ENCODE measurements at places on chromosomes 12 and 14.

DNA sequence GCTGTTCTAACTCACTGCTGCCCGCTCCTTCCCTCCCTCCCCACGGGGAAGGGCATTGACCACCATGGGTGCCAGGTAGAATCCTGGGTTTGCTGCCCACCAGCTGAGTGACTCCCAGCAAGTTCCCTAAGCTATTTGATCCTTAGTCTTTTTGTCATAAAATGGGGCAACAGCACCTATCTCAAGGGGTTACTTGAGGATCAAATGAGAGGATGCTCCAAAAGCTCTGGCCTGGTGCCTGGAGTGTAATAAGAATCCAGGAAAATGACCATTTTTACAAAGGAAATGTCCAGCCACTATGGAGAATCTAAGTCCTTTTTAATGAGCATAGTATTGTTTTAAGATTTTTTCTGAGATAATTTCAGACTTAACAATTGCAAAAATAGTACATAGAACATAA lies 61.4 kb upstream of the CMKLR1 start:
- H3K36me3 ChIP-seq: no peaks in the 10 kb centered on the region
- peaks cover 2% of the 10 kb centered on the region for H3K27me3 ChIP-seq
- no peak overlapping the region for H3K27ac ChIP-seq
- no peak overlapping the region for H3K4me3 ChIP-seq

DNA sequence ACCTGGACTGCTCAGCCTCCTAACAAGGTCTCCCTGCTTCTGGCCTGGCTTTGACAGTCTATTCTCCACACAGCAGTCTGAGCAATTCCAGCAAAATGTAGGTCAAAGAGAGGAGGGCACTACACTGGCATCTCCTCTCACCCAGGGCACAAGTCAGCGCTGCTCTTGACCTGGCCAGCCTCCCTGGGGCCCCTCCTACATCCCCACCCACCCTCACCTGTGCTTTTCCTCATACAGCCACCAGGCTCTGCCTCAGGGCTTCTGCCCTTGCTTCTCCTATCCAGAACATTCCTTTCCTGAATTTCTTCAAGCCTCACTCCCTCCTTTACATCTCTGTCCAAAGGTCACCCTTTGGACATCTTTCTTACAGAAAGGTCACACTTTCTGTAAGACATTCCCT lies 33.7 kb downstream of the GALNT4 start:
- peaks cover 20% of the 10 kb centered on the region for H3K36me3 ChIP-seq
- no peak overlapping the region for H3K4me3 ChIP-seq
- H3K4me1 ChIP-seq: peaks cover 5% of the 10 kb centered on the region
- H3K27me3 ChIP-seq: no peaks in the 10 kb centered on the region

DNA sequence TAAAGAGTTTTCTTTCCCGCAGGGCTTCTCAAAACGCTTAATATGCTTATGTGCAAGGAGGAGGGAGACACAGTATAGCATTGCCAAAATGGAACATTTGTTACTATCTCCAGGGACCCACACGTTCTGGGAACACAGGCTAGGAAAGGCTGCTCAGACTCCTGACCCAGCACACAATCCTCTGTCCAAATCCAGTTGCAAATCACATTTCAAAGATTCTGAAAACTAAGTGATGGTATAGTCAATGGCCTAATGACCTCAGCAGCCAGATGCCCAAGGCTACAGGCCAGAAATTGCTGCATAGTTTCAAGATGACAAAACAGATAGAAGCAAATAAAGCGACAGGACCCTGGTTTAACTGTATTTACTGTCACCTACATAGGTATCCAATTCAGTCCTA lies 97.0 kb upstream of the GRIP1 start:
- DNase-seq: no peak
- H3K4me1 ChIP-seq: peaks cover 9% of the 10 kb centered on the region
- H3K27me3 ChIP-seq: no peaks in the 10 kb centered on the region

- no peaks in the 10 kb centered on the region for H3K27me3 ChIP-seq
- no peak overlapping the region for H3K27ac ChIP-seq
- no peaks in the 10 kb centered on the region for H3K36me3 ChIP-seq
- DNase-seq: no peak
- no peak overlapping the region for H3K4me3 ChIP-seq
- H3K4me1 ChIP-seq: no peaks in the 10 kb centered on the region
These were observed 260.3 kb upstream of the DIO3 start for GRCh38 chr14:101301011-101301410.

DNA sequence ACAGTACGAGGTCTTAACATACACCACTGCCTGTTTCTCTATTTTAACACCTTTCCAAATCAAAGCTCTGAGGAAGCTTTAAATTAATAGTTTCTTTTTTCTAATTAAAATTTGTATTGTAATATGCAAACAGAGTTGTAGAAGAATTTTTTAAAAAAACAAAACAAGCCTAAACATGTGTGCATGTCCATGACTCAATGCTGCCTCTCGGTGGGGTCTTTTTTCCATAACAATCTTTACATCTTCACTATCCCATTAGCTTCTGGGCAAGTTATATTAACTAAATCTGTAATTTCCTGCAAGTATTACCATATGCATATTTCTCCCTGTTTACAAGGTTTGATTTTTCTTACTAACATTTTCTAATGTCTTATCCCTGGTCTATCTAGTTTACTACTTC lies 143.9 kb upstream of the NAV3 start:
- no peaks in the 10 kb centered on the region for H3K27me3 ChIP-seq
- H3K27ac ChIP-seq: no peak overlapping the region
- H3K4me3 ChIP-seq: no peak overlapping the region
- H3K36me3 ChIP-seq: no peaks in the 10 kb centered on the region
